ENCODE measurements at places on chromosomes 11 and 22.

DNA sequence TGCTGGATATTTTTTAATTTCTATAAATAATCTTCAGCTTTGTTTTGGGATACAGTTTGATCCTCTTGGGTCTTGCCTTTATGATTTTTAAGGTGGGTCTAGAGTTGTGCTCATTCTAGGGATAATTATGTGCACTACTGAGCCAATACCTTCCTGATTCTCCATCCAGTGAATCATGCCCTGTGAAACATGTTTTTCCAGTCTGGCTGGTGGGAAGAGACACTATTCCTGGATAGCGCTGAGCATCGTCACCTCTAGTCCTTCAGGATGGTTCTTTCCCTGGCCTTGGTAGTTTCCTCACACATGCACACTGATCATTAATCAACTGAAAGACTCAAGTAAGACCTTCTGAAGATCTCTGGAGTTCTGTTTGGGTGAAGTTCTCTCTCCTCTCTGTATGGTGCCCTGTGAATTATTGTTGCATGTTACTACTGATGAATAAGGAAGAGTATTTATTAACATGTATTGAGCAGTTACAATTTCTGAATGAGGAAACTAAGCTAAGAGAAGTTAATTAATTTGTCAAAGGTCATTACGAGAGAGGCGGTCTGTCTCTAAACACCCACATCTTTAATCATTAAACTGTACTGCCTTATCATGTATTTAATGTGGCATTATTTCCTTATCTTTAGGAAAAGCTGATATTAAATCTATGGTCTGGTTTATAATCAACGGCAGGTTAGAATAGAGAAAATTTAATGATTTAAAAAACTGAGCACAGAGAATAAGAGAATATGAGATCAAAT lies 39.1 kb upstream of the LIPT2 start:
- no peak for DNase-seq

GRCh38 chr22:33057363-33057995 lies 702 bp downstream of the SYN3 start:
- no peak for DNase-seq

DNA sequence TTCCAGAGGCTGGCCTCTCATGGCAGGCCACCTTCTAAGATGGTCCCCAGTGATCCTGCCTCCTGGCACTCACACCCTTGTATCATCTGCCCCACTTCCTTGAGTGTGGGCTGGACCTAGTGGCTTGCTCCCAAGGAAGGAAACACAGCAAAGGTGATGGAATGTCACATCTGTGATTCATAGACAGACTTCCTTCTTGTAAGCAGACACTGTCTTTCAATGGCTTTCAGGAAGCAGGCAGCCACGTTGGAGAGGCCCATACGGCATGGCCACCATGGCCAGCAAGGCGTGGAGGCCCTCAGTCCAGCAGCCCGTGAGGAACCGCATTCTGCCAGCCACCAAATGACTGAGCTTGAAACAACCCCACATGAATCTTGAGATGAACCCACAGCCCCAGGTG lies 11.3 kb downstream of the LMO1 start:
- no peak for DNase-seq

- no peak for DNase-seq
Measured at GRCh38 chr11:64916040-64916774, 802 bp downstream of the ATG2A start.

DNA sequence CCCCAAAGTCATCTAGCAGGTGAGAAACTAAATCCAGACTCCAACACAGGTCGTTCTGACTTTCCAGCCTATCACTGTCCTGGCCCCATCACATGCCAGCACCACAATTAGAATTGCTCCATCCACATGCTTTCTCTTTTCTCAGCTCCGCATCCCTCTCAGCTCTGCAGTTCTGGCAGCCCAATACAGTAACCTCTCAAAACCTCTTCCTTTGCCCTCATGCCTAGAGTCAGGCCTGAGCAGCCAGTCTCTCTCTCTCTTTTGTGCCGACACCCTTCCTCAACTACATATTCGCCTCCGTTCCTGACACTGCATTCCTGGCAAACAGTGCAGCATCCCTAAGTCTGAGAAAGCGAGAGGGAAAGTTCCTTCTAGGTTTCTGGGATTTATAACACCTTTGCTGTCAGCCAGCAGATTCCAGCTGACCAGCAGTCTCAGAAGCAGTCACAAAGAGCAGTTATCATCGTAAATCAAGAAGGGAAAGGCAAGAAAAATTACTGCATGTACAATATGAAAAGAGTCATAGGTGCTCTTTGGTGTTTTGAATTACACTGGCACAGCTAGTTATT lies 258.0 kb downstream of the FAT3 start:
- no peak for DNase-seq

DNA sequence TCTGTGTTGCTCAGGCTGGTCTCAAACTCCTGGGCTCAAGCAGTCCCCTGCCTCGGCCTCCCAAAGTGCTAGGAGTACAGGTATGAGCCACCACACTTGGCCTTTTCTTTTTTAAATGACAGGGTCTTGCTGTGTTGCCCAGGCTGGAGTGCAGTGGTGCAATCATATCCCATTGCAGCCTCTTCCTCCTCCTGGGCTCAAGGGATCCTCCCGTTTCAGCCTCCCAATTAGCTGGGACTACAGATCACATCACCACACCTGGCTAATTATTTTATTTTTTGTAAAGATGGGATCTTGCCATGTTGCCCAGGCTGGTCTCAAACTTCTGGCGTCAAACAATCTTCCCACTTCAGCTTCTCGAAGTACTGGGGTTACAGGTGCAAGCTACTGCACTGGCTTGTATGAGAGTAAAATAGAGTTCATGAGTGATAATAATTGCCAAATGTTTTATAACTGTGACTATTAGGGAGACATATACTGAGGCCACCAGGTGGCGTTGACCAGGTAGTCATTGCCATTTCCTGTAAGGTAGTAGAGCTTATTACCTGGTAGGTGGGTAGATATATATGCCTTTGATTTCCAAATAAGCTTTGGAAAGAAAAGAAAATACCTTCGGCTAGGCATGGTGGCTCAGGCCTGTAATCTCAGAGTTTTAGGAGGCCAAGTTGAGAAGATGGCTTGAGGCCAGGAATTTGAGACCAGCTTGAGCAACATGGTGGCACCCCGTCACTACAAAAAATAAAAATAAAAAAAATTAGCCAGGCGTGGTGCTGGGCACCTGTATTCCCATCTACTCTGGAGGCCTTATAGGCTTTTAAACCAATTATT lies 5.4 kb downstream of the FDX1 start:
- no peak for DNase-seq

DNA sequence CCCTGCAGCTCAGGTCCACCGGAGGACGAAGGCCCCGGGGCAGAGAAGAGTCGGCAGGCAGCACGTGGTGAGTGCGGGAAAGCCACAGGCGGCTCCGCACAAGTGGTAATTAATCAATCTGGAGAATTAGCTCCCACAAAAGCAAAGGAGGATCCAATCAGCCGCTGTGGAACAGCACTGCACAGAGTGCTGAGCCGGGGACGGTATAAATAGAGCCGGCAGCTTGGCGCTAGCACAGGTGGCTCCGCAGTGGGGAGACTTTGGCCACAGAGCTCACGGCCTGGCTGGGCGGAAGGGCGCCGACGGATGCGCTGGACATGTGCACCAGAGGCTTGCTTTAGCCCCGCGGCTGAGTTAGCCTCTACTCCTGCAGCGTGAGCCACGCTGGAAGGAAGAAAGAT lies 48.9 kb downstream of the IGSF9B start:
- no peak for DNase-seq

- no peak for DNase-seq
Measured at GRCh38 chr11:34613015-34613414, 7.9 kb upstream of the EHF start.

GRCh38 chr11:59062602-59063529 lies 23.2 kb upstream of the GLYATL1B start:
- no peak for DNase-seq

GRCh38 chr11:109648804-109649203 lies 226.8 kb downstream of the C11orf87 start:
- DNase-seq, result no peak

DNA sequence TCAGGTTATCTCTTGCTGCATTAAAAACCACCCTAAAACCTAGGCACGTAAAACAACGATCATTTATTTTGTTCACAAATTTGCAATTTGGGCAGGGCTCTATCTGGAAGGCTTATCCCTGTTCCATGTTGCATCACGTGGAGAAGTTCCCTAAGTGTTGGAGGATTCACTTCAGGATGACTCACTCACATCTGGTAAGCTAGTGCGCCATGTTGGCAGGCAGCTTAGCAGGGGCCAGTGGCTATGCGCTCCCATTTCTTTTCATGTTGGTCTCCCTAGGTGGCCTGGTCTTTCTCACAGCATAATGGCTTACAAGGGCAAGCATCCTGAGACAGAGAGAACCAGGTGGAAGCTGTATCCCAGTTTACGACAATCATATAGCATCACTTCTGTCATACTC lies 226.8 kb downstream of the BLID start:
- no peak for DNase-seq

DNA sequence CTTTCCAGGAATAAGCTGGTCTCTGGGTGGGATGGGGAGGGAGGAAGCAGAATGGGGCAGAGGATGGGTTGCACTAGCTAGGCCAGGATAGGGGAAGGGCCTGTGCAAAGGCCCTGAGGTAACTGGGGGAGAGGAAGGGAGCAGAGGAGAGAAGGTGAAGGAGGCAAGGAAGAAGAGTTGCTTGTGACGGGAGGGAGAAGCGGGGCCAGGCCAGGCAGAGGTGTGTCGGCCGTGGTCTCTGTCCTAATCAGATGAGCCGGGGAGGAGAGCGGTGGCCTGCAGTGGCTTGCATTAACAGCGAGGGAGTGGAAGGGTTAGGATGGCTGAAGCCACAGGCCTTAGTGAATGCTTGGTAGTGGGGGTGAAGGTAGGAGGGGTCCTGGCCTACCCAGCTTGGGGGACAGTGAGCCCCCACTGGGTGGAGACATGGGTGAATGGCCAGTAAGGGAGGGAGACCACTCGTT lies 6.0 kb upstream of the DERL3 start:
- no peak for DNase-seq

GRCh38 chr11:119518746-119519730 lies 96.1 kb upstream of the THY1 start:
- no peak for DNase-seq

- DNase-seq, result no peak
Measured at GRCh38 chr11:61817471-61818202, 834 bp upstream of the FADS1 start.

DNA sequence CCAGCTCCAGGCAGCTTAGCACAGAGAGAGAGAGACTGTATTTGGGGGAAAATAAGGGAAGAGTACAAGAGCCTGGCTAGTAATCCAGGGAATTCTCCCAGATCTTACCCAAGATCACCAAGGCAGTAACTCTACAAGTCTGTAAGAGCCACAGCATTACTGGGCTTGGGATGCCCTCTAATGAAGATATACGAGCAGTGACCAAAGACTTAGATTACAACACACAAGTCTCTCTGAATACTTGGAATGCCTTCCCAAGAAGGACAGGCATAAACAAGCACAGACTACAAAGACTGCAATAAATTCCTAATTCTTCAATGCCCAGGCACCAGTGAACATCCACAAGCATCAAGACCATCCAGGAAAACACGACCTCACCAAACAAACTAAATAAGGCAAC lies 17.7 kb downstream of the DNAJC24 start:
- DNase-seq, result no peak

GRCh38 chr11:29751618-29752017 lies 265.2 kb downstream of the KCNA4 start:
- no peak for DNase-seq

GRCh38 chr22:40890881-40891280 lies 29.0 kb upstream of the DNAJB7 start:
- no peak for DNase-seq

- no peak for DNase-seq
Measured at GRCh38 chr11:110337570-110338193, 41.3 kb upstream of the RDX start.

DNA sequence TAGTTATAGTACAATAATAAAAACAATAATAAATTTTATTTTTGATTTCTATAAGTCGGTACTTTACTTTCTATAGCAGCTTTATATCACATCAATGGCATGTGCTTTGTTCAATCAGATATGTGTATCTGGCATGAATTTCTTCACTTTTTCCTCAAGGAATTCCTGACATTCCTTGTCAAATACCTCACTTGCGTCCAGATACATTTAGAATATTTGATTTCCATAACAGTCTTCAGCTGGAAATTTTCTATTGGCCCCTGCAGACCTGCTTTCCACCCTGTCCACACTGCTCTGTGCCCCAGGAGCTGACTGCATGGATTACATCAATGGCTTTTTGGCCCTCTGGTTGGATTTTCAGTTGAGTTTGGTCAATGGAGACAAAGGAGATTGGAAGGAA lies 93.2 kb downstream of the FAR1 start:
- no peak for DNase-seq

DNA sequence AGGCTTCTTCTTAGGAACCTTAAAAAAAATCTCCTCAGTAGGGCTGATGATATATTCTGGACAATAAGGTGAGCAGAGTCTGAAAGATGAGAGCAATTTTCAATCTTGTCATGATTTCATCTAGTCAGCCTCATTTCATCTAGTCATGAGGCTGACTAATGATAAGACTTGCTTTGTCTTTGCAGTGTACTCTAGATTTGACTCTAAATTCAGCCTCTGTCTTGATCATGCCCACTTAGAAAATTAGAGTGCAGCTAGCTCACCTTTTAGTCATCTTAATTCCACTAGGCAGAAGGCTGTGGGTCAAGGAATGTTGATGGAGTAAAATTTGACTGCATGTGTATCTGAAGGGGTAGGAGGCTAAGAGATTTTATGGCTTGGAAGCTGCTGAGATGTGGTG lies 5.5 kb downstream of the EHF start:
- no peak for DNase-seq

DNA sequence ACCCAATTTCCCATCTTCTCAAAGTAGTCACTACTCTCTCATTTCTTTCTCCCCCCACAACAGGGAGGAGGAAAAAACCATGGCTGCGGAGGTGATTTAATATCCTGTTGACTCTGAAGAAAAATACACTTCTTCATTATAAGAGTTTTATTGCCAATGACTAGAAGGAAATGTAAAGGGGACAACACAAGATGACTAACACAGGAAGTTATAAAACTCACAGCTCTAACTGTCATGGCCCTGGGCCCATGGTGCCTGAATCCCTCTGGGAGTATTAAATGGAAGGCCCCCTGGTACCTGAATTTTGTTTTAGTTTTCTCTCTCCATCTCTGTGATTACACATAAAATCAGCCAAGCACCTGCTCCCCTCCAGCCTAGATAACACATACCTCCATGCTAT lies 352.8 kb upstream of the FAT3 start:
- DNase-seq, result no peak

Measured in activated CD4-positive, alpha-beta T cell treated with anti-CD3 and anti-CD28 coated beads, Interleukin-2, amount 50 U/mL, for 24 hours (primary cell).